ENCODE measurements at places on chromosomes 13 and 19.

DNA sequence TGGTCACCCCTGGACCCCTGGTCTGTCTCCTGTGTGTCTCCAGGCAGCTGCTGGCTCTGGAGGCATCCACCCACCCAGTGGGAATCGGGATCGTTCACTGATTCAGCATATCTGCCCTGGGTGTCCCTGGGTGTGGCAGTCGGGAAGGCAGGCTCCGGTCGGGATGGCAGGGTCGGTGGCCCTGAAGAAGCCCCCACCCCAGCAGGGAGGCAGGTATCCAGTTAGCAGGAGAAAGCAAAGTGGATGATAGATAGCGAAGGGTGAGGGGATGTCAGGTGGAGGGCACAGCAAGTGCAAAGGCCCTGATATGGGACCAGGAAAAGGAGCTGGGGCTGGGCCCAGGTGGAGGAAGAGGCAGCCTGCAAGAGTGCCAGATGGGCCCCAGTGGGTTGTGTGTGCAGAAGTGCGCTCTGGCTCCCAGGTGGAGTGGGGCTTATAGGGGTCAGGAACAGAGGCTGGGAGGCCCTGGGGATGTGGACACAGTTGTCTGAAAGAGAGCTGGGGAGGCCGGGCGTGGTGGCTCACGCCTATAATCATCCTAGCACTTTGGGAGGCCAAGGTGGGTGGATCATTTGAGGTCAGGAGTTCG is 2.3 kb downstream of the SSBP4 start:
- DNase-seq, result no peak

- DNase-seq, result no peak
Measured at GRCh38 chr13:25654322-25654721, 282.5 kb downstream of the ATP8A2 start.

DNA sequence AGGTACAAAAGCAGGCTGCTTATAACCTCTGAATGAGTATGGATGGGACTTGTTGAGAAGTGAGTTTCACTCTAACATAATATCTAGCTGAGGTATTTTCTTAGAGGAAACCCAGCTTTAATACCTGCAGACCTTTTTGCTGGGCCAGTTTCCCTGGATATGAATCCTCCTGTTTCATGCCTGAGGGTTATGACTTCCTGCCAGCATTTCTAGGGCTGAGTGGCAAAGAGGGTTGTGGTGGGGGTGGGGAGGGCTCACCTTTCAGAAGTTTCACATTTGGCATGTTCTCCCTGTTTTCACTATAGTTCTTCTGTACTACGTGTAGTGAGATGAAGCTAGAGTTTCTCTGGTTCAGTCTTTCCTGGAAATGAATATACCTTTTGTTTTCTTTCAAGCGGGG is 73.7 kb downstream of the LACC1 start:
- no peak for DNase-seq

DNA sequence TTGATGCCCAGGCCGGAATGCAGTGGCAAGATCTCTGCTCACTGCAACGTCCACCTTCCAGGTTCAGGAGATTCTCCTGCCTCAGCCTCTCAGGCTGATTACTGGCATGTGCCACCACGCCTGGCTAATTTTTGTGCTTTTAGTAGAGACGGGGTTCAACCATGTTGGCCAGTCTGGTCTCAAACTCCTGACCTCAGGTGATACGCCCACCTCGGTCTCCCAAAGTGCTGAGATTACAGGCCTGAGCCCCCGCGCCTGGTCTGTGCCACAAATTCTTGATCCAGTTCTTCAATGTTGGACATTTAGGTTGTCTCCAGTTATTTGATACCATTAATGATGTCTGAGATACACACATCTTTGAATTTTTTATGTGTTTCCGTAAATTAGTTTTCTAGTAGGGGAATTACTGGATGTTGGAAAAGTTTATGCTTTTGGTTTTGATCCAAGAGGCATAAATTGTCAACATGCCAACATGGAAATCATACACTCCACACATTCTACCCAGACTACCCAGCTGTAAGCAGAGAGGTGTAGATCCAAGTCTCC is 525 bp upstream of the COG3 start:
- DNase-seq, result no peak

DNA sequence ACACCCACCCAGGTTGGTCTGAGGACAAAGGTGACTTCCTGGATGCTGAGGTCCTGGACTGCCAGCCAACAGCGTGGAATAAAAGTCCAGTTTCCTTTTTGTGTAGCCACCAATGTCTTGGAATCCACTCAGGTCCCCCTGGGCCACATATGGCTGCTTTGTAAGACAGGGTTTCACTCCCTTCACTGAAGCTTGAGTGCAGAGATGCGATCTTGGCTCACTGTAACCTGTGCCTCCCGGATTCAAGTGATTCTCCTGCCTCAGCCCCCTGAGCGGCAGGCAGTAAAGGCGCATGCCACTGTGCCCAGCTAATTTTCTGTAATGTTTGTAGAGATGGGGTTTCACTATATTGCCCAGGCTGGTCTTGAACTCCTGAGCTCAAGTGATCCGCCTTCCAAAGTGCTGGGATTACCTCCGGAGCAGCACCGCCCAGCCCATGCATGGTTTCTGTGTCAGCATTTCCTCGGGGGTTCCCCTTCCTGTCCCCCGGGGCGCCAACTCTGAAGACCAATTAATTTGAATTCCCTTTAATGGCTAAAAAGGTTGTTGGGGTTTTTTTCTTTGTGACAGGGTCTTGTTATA is 17.5 kb downstream of the KANK2 start:
- DNase-seq, result no peak

GRCh38 chr19:53598361-53598760 is 33.4 kb upstream of the DPRX start:
- no peak for DNase-seq

DNA sequence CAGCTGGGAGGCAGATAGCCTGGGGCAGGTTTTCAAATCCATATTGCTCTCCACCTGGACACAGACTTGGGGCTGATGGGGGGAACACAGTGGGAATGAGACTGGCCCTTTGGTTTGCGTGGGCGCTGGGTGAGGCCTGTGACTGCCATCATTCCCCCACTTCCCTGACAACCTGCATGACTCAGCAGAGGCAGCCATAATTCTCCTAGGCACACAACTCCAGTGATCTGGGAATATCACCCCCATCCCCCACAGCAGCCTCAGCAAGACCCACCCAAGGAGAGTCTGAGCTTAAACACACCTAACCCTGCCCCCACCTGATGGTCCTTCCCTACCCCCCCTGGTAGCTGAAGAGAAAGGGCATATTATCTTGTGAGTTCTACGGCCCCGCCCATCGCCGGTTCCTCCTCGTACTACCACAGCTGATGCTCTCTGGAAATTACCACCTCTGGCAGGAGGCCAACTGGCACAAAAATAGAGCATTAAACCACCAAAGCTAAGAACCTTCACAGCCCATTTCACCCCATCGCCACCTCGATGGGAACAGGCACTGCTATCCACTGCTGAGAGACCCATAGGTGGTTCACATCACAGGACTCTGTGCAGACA is 71.0 kb downstream of the RNF17 start:
- no peak for DNase-seq

GRCh38 chr13:67147342-67148133 is 82.6 kb downstream of the PCDH9 start:
- no peak for DNase-seq

All from thoracic aorta (tissue), 2 donors.